ENCODE measurements at places on chromosomes 12 and 14.

GRCh38 chr14:104239185-104239775 lies 100.9 kb downstream of the KIF26A start:
- DNase-seq, result no peak

DNA sequence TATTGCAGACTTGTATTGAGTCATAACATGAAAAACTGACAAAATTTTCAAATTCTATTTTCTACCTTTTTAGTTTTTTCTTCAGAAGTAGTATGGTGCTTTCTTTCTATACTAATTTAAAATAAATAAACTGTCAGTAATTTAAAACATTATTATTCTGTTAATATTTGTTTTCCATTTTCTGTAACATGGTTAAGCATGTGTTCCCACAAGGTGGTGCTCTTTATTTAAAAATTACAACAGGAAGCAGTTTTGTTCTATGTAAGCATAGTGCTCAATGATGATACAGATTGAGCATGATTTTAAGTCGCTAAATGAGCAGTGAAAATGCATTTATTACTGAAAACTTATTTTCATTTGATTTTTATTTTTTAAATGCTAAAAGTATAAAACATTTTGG lies 114.6 kb downstream of the PPFIA2 start:
- no peak for DNase-seq

DNA sequence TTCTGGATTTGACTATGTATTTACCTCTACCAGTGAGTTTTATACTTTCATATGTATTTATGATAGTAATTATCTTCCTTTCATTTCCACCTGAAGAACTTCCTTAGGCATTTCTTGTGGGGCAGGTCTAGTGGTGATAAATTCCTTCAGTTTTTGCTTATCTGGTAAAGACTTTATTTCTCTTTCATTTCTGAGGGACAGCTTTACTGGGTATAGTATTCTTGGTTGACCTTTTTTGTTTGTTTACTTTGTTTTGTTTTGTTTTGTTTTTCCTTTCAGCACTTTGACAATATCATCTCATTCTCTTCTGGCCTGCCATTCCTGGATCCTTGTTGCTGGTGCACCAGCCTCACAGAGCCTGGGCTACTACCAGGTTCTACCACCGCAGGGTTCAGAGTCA lies 53.9 kb upstream of the NFKBIA start:
- DNase-seq, result no peak

DNA sequence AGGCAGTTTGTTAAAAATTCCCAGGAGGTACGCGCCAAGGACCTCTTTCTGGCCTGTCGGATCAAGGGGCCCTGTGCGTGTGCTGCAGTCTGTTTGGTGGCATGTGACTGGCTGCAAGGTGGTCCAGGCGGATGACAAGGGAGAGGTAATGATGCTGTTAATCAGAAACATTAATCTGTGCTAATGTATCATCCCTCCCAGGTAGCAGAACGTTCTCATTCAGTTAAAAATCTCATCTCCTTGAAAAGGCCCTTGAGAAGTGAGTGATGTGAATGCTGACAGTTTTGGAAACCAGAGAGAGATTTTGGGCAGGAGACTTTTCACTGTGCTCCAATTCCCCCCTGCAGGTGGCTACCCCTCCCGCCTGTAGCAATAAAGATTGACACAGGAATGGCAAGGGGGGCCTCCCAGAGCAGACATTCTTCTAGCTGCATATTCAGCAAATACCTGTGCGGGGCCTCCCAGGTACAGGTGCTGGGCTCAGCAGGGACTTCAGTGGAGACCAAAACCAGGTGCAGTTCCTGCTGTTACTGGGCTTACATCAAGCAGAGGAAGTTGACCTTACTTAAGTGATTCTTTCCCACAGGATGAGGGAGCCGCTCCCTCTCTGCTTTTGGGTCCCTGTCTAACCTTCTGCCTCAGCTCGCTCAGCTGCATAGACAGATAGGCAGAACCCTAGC lies 364.8 kb downstream of the CACNA1C start:
- no peak for DNase-seq

- no peak for DNase-seq
Measured at GRCh38 chr14:84420221-84420620, 1109.7 kb upstream of the FLRT2 start.

- no peak for DNase-seq
Measured at GRCh38 chr12:112380663-112381405, 1.4 kb downstream of the HECTD4 start.

- peak; percentile 39 for DNase-seq
Measured at GRCh38 chr12:50057000-50057841, at the start of gene ASIC1. ASIC1 (plus strand) TSS chr12:50057596; CDS start chr12:50058767, 1,171 bp downstream.
